ENCODE measurements at places on chromosomes 1 and 21. TPM values are rescaled to one million over a fixed set of nuclear protein-coding genes. Genes with fewer than 3 reads are reported as not detected.

The GJA8 gene
- not detected for total RNA-seq

The ERVH48-1 gene
- total RNA-seq: not detected

The SHC1 gene
- 102 TPM for total RNA-seq

DNA sequence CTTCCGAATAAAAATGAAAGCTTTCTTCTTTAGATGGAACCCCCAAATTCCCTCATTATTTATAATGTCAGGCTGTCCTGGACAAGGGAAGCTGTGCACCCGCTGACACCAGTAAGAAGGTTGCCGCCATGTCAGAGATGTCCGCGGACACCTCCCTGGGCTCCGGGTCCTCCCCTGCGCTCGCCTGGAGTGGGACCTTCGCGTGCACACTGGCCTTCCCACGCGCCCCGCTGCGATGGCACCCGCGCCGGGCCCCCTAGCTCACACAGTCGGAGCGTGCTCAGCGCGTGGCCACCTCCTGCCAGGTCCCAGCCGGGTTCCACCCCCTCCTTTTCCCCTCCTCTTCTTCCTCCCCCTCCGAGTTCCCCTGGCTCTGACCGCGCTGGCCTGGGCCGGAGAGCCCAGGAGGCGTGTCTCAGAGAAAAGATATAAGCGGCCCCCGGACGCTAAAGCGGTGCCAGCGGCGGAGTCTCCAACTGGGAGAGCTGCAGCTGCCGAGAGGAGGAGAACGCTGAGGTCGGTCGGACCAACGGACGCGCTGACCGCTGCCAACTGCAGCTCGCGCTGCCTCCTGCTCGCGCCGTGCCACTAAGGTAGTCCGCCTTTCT, at the start of gene G0S2:
G0S2 (plus strand) TSS at position 456 of the 608 bp plus-strand sequence. CDS start 273 bp downstream, outside the sequence.
- peak; percentile 76 for DNase-seq

DNA sequence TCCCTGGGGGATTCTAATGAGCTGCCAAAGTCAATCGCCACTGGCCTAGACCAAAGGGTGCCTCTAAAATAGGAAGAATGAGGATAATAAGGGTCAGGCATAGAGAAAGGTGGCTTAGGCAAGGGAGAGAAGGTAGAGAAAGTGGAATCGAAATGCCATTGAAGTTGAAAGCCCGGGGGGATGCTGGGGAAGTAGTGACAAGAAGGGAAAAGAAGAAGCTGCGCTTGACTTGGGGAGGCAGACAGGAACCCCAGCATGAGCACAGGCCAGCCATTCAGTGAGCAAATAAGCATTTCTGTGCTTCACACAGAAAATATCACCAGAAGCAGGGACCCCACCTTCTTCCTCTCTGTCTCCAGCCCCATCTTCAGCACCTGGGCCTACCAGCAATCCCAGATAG, 1.5 kb downstream of the CD2 start:
- no peak for DNase-seq

DNA sequence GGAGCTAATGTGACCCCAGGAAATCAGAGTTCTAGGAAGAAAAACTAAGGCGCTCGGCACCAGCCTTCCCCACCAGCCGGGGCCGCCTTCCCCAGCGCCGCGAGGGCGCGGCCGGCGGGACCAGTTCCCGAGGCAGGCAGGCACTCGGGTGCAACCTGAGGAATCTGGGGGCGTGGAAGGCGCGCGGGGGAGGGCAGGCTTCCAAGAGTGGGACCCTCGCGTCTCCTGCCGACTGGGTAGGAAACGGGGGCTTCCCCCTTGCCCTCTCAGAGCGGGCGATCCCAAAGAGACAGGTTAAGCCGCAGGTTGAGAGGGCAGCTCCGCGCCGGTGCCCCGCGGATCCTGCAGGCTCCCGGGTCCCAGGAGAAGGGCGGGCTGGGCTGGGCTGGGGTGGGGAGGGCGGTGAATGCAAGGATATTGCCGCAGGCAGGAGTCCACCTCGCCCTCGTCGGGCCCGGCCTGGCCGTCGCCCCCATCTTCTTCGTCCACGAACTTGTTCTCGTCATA, 431 bp downstream of the ARPC5 start:
- DNase-seq: peak; percentile 81
